Daoy (cell line): ENCODE measurements at places on chromosomes 5 and 9. TPM values are rescaled to one million over a fixed set of nuclear protein-coding genes. Genes with fewer than 3 reads are reported as not detected.
A peak's percentile ranks its signal among the peaks of the same experiment; 100 is the strongest.

DNA sequence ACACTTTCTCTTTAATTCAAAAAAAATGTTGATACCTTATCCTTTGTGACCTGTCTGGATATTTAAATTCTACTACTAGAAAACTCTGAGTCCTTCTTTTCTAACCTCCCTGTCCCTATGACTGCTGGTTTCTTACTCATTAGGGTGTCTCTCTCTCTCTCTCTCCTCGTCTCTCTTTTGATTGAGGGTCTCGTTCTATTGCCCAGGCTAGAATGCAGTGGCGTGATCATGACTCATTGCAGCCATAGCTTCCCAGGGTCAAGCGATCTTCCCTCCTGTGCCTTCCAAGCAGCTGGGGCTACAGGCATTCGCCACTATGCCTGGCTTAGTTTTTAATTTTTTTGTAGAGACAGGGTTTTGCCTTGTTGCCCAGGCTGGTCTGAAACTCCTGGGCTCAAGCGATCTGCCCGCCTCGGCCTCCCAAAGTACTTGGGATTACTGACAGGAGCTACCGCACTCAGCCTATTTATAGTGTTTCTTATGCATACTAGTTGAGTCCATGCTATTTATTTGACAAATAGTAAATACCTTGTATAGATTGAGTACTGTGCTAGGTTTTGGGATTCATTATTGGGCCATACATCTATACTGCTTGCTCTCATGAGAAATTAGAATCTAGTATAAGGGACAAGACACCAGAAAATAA lies 61.9 kb downstream of the NSD1 start:
- DNase-seq, result peak; percentile 17

DNA sequence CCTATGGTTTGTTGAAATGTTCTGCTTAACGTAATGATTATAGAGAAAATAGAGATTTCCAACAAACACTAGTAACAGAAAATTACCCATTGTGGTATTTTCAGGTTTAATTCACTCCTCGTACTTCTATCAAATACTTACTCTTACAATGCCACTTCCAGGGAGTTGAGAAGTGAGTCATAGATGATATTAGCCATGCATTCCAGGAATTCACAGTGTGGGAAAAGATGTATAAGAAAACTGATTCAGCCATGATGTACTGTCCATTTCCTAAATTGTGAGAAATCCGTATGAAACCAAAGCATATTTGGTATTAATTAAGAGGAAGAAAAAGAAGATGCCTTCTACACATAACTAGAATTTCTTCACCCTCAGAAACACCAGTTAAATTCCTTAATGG lies 1854.6 kb upstream of the WWC1 start:
- peak; percentile 76 for DNase-seq

BRINP1 gene
- total RNA-seq, result not detected in 2 replicates

GRCh38 chr5:9555961-9556360 lies 10.1 kb upstream of the SEMA5A start:
- no peak for DNase-seq

CCDC107 gene
- 8.6 and 9.5 TPM in 2 replicates for total RNA-seq

PCDHB4 gene
- 0.51 TPM in 2 replicates for total RNA-seq

DNA sequence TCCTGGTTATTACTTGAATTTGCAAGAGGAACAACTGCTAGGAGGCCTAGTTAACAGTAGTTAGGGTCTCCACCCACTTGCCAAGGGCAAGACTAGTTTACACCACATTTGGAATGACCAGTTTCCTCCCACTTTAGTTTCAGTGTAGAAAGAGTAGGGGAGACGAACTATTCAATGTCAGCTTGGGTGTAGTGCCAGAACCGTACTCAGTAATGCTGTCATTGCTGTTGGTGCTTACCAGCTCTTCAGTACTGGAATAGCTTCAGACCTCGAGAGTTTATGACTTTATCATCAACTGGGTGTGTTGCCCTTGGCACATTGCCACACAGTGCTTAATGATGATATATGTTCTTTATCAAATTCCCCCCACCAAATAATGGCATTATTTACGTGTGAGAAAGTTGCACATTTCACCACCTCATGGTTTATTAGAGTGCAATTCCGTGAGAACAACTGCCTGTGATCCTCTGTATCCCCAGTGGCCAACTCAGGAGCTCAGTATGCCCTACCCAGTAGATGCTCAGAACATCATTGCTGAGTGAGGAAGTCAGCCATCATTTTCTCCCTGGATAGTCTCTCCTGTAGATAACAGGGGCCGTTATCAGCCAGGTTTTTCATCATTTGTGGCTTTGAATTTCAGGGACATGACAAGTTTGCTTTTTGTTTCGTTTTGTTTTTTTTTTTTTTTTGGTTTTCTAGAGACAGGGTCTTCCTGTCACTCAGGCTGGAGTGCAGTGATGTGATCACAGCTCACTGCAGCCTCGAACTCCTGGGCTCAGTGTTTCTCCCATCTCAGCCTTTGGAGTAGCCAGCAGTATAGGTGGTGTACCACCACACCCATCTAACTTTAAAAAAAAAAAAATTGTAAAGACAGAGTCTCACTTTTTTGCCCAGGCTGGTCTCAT lies 67.3 kb downstream of the DOCK8 start:
- DNase-seq, result no peak

DNA sequence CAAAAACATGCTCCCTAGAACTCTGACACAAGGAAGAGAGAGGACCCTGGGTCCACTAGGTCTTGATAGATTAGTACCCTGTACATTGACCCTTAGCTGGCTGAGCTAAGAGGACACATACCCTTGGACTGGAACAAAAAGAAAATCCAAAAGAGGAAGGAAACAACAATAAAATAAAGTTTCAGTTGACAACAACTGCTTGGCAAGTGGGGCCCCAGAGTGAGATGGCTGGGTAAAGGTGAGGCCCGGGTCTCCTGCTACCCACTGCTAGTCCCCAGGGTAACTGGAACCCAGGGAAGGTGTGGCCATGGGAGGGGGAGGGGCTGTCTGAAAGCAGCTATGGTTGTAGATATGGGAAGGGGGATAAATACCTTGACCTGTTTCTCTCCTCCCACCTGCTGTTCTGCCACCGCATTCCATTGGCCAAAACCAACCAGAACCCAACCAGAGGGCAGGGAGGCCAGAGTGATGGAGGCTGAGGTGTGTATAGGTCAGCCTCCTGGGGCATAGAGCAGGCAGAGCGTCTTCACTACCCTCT lies 11.7 kb downstream of the TAL2 start:
- DNase-seq, result no peak

- DNase-seq, result peak; percentile 26
Measured at GRCh38 chr5:155024015-155024414, 10.5 kb downstream of the KIF4B start.

- peak; percentile 18 for DNase-seq
Measured at GRCh38 chr5:16492398-16493140, 27.0 kb upstream of the ZNF622 start.

PDE8B gene
- 0.29 and 1.6 TPM in 2 replicates for total RNA-seq

NHP2 gene
- 634 and 724 TPM in 2 replicates for total RNA-seq

DIRAS2 gene
- total RNA-seq, result 0.27 and 0.57 TPM in 2 replicates

GRCh38 chr9:75798505-75798904 lies 92.0 kb upstream of the PCSK5 start:
- DNase-seq, result no peak

DNA sequence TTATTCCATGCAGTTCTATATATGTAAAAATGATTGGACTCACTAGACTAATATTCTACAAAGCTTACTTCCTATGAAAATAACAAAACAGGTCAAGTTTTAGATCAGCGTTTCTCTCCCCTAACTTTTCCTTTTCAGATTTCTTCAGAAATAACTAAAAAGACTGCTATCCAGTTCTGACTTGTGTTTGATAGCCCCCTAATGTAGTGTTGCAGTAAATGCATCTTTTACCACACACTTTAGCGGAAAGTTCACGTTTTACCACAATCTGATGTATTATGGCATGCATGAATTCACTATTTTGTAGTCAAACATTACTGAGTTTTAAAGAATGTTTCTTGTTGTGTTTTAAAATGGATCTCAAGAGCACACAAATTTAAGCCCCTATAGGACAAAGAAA lies 292.7 kb downstream of the RAB3C start:
- DNase-seq, result no peak

DNA sequence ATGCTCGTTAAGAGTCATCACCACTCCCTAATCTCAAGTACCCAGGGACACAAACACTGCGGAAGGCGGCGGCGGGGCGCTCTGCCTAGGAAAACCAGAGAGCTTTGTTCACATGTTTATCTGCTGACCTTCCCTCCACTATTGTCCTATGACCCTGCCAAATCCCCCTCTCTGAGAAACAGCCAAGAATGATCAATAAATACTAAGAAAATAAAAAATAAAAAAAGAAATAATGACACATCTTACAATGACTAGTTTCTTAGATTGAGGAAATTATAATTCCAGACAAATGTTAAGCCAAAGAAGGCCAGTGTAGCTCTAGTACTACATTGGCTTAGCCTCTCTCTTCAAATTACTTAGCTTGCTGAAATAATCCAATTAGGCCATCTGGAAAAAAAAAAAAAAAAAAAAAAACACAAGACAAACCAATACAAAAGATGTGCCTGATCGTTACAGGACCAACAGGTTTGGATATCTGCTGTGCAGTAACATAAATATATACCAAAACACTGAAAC lies 58.0 kb downstream of the ANXA2R start:
- DNase-seq, result peak; percentile 21

- no peak for DNase-seq
Measured at GRCh38 chr9:135516132-135516860, 4.9 kb upstream of the LCN1 start.

- no peak for DNase-seq
Measured at GRCh38 chr5:74372051-74372450, 268.5 kb downstream of the ENC1 start.

DNA sequence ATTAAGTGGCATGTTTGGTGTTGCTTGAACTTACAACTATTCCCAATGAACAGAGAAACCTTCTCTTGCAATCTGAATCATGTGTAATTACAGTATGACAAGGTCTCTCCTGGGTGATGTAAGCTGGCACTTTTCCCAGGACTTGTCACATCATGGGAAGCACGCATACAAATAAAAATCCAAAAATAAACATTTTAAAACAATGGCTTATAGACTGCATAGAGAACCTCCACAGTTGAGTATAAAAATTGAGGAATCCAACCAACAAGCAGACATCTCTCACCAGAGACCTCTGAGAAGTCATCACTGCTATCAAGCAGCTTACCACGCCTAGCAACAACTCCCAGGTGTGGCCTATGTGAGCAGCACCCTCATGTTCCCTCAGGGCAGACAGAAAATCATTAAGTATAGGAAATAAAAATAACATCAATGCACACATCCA lies 3.9 kb downstream of the MLLT3 start:
- peak; percentile 53 for DNase-seq

GRCh38 chr5:111261610-111262009 lies 37.4 kb downstream of the CAMK4 start:
- peak; percentile 13 for DNase-seq

PRELID2 gene
- 13.3 and 17.5 TPM in 2 replicates for total RNA-seq

C5orf46 gene
- 2.6 TPM in 1 of 2 replicates, not detected in the other for total RNA-seq

DNA sequence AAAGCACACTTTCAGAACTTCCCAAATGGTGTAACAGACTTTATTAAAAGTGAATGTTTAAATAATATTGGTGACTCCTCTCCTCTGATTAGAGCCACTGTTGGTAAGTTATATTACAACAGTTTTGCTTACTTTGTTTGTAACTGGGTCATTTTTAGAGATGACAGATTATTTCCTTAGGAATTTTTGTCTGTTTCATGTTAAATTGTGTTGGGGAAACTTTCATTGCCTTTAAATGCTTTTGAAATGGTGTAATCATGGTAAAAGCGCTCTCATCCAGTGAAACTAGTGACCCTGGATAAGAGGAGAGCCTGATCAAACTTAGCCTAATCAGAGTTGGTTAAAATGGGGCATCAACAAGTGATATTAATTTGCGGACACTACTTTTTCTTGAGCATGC lies 39.4 kb downstream of the TNPO1 start:
- no peak for DNase-seq

DNA sequence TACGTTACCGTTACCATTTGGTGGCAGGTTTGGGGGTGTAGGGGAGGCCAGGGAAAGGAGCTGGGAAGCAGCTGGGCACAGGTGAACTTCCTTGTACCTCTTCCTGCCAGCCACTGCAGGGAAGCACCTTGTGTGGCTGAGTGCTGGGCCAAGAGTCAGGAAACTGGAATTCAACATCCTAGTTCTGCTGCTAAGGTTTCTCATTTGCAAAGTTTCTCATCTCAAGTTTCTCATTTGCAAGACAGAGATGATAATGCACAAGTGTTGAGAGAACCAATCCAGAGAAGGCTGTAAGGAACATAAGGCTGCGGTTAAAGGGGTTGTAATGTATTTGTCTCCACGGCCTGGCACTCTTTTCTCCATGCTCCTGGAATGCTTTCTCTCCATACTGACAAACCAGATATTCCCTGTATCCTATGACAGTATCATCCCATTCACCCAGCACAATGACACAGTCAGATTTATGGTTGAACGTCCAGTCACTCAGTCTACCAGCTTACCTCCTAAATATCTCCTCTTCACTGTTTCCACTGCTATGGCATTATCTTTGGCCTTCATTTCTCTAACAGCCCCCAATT lies 33.6 kb upstream of the LARP1 start:
- no peak for DNase-seq

CDX1 gene
- 0.06 and 1.3 TPM in 2 replicates for total RNA-seq

GRCh38 chr5:6714226-6715041 lies 1.2 kb downstream of the TENT4A start:
- no peak for DNase-seq

NR5A1 gene
- total RNA-seq, result not detected in 2 replicates

EFNA5 gene
- 4.1 and 5.8 TPM in 2 replicates for total RNA-seq

SET gene
- 1,185 and 1,206 TPM in 2 replicates for total RNA-seq

DNA sequence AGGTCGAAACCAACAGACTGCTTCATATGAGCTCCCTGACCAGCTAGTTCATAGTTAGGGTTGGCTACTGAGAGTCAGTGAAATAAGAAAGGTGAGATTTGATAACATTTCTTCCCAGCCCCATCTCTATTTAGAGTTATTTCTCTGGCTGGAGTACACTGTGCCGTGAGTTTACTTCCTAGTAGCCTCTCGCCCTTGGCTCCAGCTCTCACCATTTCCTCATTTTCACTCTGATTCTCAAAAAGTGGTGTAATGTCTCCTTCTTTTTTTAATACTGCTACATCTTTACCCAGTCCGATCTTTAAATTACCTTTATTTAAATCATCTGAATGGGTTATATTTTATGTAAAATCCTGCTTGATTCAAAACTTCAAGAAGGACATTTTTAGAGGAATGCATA lies 100.4 kb upstream of the FAM174A start:
- DNase-seq, result no peak

GRCh38 chr9:114389612-114390368 lies 2.0 kb upstream of the AKNA start:
- no peak for DNase-seq

PCSK1 gene
- 0.98 and 2.2 TPM in 2 replicates for total RNA-seq

PCDHB16 gene
- 4.3 and 4.8 TPM in 2 replicates for total RNA-seq

CDO1 gene
- total RNA-seq, result 10.7 and 15.9 TPM in 2 replicates

DNA sequence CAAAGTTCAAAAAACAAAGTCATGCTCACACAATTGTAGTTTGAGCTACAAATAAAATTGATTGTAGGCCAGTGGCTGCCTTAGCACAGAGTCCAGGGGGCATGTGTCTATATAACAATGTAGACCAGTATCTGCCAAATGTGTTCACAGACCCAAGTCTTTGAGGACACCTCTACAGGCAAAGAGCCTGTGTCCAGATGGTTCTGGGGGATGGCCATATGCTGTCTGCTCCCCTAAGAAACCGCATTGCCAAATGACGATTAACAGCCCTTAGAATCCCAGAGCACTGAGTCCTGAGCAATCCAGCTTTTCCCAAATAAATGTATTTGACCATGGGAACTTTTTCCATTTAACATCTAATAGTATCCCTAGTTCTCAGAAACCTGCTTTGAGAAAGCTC lies 169.6 kb downstream of the ADCY2 start:
- DNase-seq, result no peak

CAMK4 gene
- 20.1 and 28.1 TPM in 2 replicates for total RNA-seq
